ENCODE measurements at places on chromosomes 2 and 18. TPM values are rescaled to one million over a fixed set of nuclear protein-coding genes. Genes with fewer than 3 reads are reported as not detected.

Gene ANKRD62
- total RNA-seq = not detected

DNA sequence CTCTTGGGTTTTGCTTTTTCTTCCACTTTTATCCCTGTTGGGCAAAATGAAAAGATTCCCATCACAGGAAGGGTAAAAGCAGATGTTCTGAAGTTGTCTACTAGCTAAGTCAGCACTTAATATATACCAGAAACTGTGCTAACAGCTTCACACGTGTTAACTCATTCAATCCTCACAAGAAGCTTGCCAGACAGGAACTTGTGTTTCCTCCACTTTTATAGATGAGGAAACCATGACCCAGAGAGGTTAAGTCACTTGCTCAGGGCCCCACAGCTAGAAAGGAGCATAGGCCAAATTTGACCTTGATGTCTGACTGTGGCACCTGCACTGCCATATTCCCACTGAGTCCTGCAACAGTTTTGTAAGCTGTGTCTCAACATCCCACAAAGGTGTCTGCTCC is 76.8 kb upstream of the EPC2 start:
- DNase-seq = no peak

GRCh38 chr18:523561-523960 is 23.1 kb upstream of the COLEC12 start:
- DNase-seq = no peak

Gene BOK
- 64.9 TPM for total RNA-seq

Gene SCTR
- total RNA-seq = not detected

DNA sequence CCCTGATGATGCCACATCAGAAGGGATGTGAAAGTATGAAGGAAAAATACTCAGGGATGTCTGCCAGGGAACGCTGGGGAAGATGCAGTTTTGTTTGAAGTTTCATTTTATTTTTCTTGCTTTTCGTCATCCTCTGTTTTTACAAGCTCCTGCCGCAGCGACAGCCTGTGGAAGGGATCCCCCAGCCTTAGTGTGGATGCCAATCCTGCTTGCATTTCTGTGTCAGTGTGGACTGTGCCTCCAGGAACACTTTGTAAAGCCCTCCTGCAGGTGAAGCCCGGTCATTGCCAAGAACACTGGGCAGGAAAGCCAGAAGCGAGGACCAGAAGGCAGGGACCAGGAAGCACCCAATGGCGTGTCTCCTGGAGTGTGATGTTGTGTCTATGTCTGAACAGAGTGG is 234.3 kb downstream of the SEPTIN10 start:
- no peak for DNase-seq

GRCh38 chr2:174086708-174087107 is 121.5 kb upstream of the SP3 start:
- DNase-seq = no peak

DNA sequence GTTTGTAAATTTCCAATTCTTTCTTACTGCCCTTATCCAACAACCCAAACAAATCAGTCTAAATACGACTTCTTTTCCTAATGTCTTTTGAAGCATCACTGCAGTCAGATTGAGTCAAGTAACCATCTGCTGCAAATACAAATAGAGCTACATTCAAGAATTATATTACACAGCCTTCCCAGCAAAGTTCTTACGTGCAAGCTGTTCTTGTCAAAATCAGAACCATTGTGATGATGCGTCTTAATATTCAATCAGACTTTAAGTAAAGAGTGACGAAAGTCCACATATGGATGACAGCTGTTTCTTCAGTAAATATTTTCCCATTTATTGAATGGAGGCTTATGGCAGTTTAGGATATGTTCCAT is 943.8 kb downstream of the LRP1B start:
- DNase-seq = no peak
